Central memory CD8-positive, alpha-beta T cell (primary cell): ENCODE measurements at places on chromosomes 4 and X.

GRCh38 chr4:168876106-168876505 is 133.9 kb downstream of the CBR4 start:
- H3K27ac ChIP-seq: no peak overlapping the region
- no peak overlapping the region for H3K4me3 ChIP-seq
- peaks cover 66% of the 10 kb centered on the region for H3K27me3 ChIP-seq
- H3K36me3 ChIP-seq: peaks cover 1% of the 10 kb centered on the region

DNA sequence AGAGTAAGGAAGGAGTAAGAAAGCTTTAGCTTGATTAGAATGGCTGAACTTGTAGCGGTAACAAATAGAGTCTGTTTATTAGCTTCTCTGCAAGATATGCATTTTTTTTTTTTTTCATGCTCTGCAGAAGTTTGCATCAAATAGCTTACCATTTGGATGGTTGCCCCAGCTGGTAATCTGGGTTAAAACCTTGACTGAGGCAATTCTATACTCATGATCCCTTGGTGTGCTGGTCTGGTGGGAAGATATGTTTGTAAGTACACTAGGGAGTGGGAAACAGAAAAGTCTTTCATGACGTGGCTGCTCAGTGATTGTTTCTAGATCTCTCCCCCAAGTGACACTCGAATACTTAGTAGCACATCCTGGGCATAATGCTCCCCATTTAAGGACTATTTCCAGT is 32.1 kb downstream of the SEPTIN11 start:
- H3K27me3 ChIP-seq: no peaks in the 10 kb centered on the region
- H3K27ac ChIP-seq: peak overlapping the region; percentile 74
- H3K4me1 ChIP-seq: peaks cover 75% of the 10 kb centered on the region
- H3K4me3 ChIP-seq: no peak overlapping the region

DNA sequence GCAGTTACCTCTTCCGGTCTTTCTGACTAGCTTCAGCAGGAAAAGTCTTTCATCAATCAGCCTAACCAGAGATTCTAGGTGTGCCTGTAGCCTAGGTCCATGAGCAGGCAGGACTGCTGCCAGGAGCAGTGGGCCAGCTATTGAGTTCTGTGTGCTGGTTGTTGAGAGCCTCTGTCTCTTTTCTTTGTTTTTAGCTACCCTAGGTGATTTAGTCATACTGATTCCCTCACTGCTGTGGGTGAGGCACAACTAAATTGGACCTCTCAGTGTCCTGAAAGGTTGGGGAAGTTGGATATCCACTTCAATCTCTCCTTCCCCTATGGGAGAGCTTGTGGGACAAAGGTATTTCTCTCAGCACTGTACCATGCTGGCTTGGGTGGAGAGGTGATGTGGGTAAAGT is 354.9 kb downstream of the GPAT3 start:
- no peak for DNase-seq
- no peak overlapping the region for H3K4me3 ChIP-seq
- no peak overlapping the region for H3K27ac ChIP-seq
- H3K27me3 ChIP-seq: no peaks in the 10 kb centered on the region
- no peaks in the 10 kb centered on the region for H3K36me3 ChIP-seq

- no peak overlapping the region for H3K27ac ChIP-seq
- no peaks in the 10 kb centered on the region for H3K4me1 ChIP-seq
- no peak for DNase-seq
These were observed 76.7 kb downstream of the MANBA start for GRCh38 chr4:102683881-102684609.

- DNase-seq: no peak
- peaks cover 19% of the 10 kb centered on the region for H3K4me1 ChIP-seq
- peaks cover 3% of the 10 kb centered on the region for H3K36me3 ChIP-seq
- peak overlapping the region; percentile 78 for H3K4me3 ChIP-seq
These were observed 737 bp downstream of the FGF2 start for GRCh38 chr4:122827258-122827878.

- no peak for DNase-seq
- H3K4me1 ChIP-seq: no peaks in the 10 kb centered on the region
- no peak overlapping the region for H3K4me3 ChIP-seq
- peaks cover 6% of the 10 kb centered on the region for H3K27me3 ChIP-seq
- H3K27ac ChIP-seq: no peak overlapping the region
These were observed 46.2 kb downstream of the GUCY1B1 start for GRCh38 chr4:155805016-155805415.

DNA sequence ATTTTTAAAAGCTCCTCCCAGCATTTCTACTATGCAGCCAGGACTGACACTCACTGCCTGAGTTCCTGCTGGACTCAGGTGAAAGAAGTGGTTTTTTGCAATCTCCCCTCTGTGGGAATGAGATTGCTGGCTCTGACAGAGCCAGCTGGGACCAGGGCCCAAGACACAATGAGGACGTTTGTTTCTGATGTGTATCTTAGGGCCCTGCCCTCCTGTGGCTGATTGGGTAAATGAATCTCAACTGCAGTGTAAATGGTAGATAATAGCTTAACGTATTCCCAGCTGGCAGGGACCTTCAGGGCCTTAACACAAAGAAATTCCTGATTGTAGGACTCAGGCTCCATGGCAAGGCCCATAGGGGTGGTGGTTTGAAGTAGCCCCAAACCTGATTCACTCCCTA is 85.8 kb upstream of the PRPS1 start:
- no peaks in the 10 kb centered on the region for H3K4me1 ChIP-seq
- no peaks in the 10 kb centered on the region for H3K27me3 ChIP-seq
- no peak overlapping the region for H3K27ac ChIP-seq
- DNase-seq: no peak
- H3K4me3 ChIP-seq: no peak overlapping the region
- H3K36me3 ChIP-seq: no peaks in the 10 kb centered on the region

- H3K27me3 ChIP-seq: peaks cover 10% of the 10 kb centered on the region
- H3K4me3 ChIP-seq: no peak overlapping the region
- H3K27ac ChIP-seq: no peak overlapping the region
- no peaks in the 10 kb centered on the region for H3K36me3 ChIP-seq
These were observed 42.5 kb downstream of the ANOS1 start for GRCh38 chrX:8689473-8689872.

GRCh38 chr4:151690876-151691275 is 69.9 kb downstream of the GATB start:
- peaks cover 5% of the 10 kb centered on the region for H3K4me1 ChIP-seq
- no peak for DNase-seq
- H3K4me3 ChIP-seq: no peak overlapping the region
- no peak overlapping the region for H3K27ac ChIP-seq
- peaks cover 12% of the 10 kb centered on the region for H3K36me3 ChIP-seq
- H3K27me3 ChIP-seq: no peaks in the 10 kb centered on the region

- no peak overlapping the region for H3K27ac ChIP-seq
- DNase-seq: no peak
- no peaks in the 10 kb centered on the region for H3K4me1 ChIP-seq
- no peak overlapping the region for H3K4me3 ChIP-seq
These were observed 3.5 kb downstream of the EDA2R start for GRCh38 chrX:66635360-66635759.

DNA sequence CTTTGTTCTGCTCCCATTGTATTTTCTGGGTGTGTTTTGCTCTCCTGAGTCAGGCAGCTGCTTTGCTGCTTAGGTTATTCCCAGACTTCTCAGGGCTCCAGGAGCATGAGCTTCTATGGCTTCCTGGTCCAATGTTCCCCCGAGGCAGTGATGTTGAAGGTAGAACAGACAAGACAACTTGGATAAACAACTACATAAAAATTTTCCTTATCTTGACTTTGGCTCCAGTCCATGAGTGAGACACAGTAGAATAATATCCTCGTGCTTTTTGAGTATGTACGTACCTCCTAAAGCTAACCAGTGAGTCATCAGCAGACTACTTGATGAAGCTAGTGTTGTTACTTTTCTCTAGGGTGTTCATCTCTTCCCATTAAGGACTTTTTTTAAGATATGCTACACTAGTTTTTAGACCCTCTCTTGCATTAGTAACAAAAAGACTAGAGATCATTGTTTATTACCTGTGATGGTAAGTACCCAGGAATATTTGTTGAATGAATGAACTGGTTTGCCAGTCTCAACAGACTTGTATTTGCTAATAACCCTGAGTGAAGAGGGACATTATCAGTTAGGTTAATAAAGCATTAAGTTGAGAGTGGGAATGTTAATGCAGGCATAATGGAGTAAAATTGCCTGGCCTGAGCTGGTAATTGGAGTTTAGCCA is 131.9 kb downstream of the FHIP1A start:
- H3K36me3 ChIP-seq: no peaks in the 10 kb centered on the region
- H3K27ac ChIP-seq: no peak overlapping the region
- H3K4me3 ChIP-seq: no peak overlapping the region
- DNase-seq: no peak
- peaks cover 41% of the 10 kb centered on the region for H3K27me3 ChIP-seq
- no peaks in the 10 kb centered on the region for H3K4me1 ChIP-seq

GRCh38 chr4:98092833-98093439 is 50.3 kb downstream of the STPG2 start:
- peaks cover 38% of the 10 kb centered on the region for H3K27me3 ChIP-seq
- no peak for DNase-seq
- no peaks in the 10 kb centered on the region for H3K36me3 ChIP-seq
- no peaks in the 10 kb centered on the region for H3K4me1 ChIP-seq
- no peak overlapping the region for H3K27ac ChIP-seq

DNA sequence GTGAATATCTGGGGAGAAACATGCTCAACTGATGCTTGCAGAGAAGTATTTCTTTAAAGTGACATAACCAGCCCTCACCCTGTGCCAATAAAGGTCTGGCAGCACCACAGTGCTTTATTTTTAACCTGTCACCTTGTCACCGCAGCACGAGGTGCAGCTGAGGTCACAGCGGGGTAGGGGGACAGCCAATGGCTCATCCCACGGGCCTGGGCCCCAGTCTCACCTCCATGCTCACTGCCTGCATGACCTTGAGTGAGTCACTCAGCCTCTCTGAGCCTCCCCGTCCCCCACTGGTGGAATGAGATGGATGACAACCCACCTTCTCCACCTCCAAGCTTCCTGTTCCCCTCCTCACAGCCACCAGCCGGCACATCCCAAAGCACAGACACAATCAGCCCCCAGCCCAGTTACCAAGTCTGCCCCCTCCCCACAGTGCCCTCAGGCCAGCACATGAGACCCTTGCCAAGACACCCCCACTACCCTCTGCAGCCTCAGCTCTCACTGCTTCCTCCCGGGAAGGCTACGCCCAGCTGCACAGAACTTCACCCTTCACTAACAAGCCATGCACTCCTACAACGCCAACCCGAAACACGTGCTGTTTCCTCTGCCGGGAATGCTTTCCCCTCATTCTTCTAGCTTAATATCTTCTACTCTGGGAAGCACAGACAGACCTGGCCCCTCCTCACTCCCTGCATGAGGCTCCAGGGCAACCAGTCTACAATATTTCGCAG is 24.9 kb upstream of the MAN2B2 start:
- H3K4me1 ChIP-seq: peaks cover 8% of the 10 kb centered on the region
- no peak overlapping the region for H3K4me3 ChIP-seq
- no peak overlapping the region for H3K27ac ChIP-seq
- peaks cover 100% of the 10 kb centered on the region for H3K27me3 ChIP-seq

DNA sequence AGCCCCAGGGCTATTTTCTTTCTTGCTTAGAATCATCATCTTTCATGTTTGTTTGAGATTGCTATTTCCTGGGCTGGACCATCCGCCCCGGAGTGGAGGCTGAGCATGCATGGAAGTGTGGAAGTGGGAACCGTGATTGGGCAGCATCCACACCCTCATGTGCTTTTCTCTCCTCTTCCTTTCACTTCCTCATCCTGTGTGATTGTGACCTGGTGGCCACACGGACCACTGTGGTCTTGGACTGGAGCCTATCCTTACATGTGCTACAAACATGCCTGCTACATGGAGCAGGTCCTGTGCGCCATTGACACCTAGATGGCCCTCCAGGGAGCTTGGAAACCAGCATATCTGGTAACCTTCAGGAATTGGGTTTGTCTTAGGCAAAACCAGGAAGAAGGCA is 175.9 kb upstream of the LCORL start:
- H3K4me3 ChIP-seq: no peak overlapping the region
- H3K27me3 ChIP-seq: peaks cover 40% of the 10 kb centered on the region
- DNase-seq: no peak
- H3K36me3 ChIP-seq: peaks cover 3% of the 10 kb centered on the region

GRCh38 chr4:144411700-144412099 is 234.3 kb upstream of the HHIP start:
- H3K27ac ChIP-seq: no peak overlapping the region
- no peak overlapping the region for H3K4me3 ChIP-seq
- no peaks in the 10 kb centered on the region for H3K4me1 ChIP-seq
- no peaks in the 10 kb centered on the region for H3K27me3 ChIP-seq
- no peak for DNase-seq
- H3K36me3 ChIP-seq: no peaks in the 10 kb centered on the region

DNA sequence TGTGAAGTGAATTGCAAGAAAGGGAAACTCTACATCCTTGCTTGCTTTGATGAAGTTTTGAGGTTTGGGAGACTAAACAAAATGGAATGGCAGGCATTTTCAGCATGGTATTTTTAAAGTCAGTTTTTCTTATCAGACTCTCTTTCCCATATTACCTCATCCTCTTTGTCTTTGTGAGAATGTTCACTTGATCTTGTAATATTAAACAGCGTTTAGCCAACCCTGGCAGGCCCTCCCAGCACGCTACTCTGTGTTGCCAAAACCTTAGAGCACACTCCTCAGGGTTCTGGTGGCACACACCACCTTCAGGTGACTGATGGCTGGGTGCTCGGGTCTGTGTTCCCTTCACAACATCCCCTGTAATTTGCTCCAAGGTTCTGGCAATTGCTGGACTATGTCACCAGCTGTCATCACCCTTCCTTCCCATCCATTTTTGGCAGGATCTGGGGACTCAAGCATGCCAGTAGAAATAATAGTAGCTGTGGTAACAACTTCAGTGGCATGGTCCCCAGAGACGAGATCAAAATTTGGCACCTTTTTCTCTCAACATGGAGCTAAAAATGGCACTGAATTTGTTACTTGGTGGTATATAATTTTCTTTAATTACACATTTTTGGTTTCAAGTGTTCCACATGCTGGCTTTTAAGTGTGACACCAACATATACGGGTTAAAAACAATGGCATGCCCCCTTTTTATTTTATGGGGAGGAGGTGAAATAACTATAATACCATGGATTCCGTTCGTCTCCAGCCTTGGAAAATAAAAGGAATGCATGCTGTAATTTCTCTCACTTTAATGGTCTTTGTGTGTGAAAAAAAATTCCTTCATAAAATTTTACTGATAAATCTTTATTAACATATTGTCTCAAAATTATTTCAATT is 273.1 kb downstream of the DCTD start:
- H3K27ac ChIP-seq: no peak overlapping the region
- no peaks in the 10 kb centered on the region for H3K36me3 ChIP-seq
- DNase-seq: no peak
- no peak overlapping the region for H3K4me3 ChIP-seq

- H3K27ac ChIP-seq: no peak overlapping the region
- no peaks in the 10 kb centered on the region for H3K4me1 ChIP-seq
- H3K36me3 ChIP-seq: no peaks in the 10 kb centered on the region
- no peak for DNase-seq
- H3K4me3 ChIP-seq: no peak overlapping the region
These were observed 60.6 kb upstream of the FAT4 start for GRCh38 chr4:125254106-125254505.

GRCh38 chrX:155774387-155774786 is 106.8 kb upstream of the VAMP7 start:
- H3K36me3 ChIP-seq: peaks cover 1% of the 10 kb centered on the region
- no peak overlapping the region for H3K4me3 ChIP-seq
- DNase-seq: no peak
- no peaks in the 10 kb centered on the region for H3K27me3 ChIP-seq
- no peak overlapping the region for H3K27ac ChIP-seq
- no peaks in the 10 kb centered on the region for H3K4me1 ChIP-seq
